ENCODE measurements at places on chromosomes 5 and 9. TPM values are rescaled to one million over a fixed set of nuclear protein-coding genes. Genes with fewer than 3 reads are reported as not detected.

Gene DNAJA1
- total RNA-seq: 141 TPM

Gene TAF11L10
- total RNA-seq: not detected

Gene ISCA1
- total RNA-seq: 27.2 TPM

Gene CD72
- total RNA-seq: not detected

Gene PLAA
- 56.2 TPM for total RNA-seq

Gene TAF7
- total RNA-seq: 85.6 TPM

Gene PCA3
- under 0.01 TPM for total RNA-seq

Gene C5orf63
- 1.7 TPM for total RNA-seq

Gene PLAC8L1
- not detected for total RNA-seq

Gene FGD3
- total RNA-seq: not detected

Gene PCDHA8
- 0.15 TPM for total RNA-seq

Gene PCDHB6
- total RNA-seq: not detected

Gene GRM6
- total RNA-seq: not detected

Gene PCDHA1
- 0.32 TPM for total RNA-seq

Gene CMBL
- total RNA-seq: 4.7 TPM

Gene CNTFR
- not detected for total RNA-seq

Gene SLCO6A1
- not detected for total RNA-seq

Gene ABLIM3
- 8.8 TPM for total RNA-seq

Gene IRX1
- under 0.01 TPM for total RNA-seq

Gene CCDC183
- total RNA-seq: 0.46 TPM

Gene PCDHB15
- 0.32 TPM for total RNA-seq

Gene EQTN
- not detected for total RNA-seq

Gene SPZ1
- not detected for total RNA-seq

Gene GCNT4
- 0.30 TPM for total RNA-seq

Gene MZB1
- total RNA-seq: 0.32 TPM

Gene LEAP2
- not detected for total RNA-seq

Gene PCDHB2
- total RNA-seq: under 0.01 TPM

Gene SLC45A2
- total RNA-seq: not detected

Gene OR13D1
- total RNA-seq: not detected

Gene FOXD4L5
- not detected for total RNA-seq

Gene WDR38
- not detected for total RNA-seq

Gene FAM219A
- total RNA-seq: 10.3 TPM

Gene PTCH1
- 2.6 TPM for total RNA-seq

Gene OR5C1
- not detected for total RNA-seq

Gene ARID3C
- total RNA-seq: 0.30 TPM

Gene SMIM33
- total RNA-seq: under 0.01 TPM

Gene MAST4
- 24.0 TPM for total RNA-seq

Gene SLC44A1
- total RNA-seq: 44.5 TPM

Gene NMUR2
- not detected for total RNA-seq

Gene NR4A3
- total RNA-seq: under 0.01 TPM

Gene LHFPL2
- total RNA-seq: 49.2 TPM

Gene CXCL14
- total RNA-seq: not detected

Gene STPG3
- not detected for total RNA-seq

Gene AHRR
- 12.3 TPM for total RNA-seq

Gene TUSC1
- 19.2 TPM for total RNA-seq

Measured in epithelial cell of umbilical artery (primary cell).